ENCODE measurements at places on chromosomes 11 and 22.

GRCh38 chr11:119322921-119323531, 6.1 kb upstream of the MCAM start:
- no peak for DNase-seq

DNA sequence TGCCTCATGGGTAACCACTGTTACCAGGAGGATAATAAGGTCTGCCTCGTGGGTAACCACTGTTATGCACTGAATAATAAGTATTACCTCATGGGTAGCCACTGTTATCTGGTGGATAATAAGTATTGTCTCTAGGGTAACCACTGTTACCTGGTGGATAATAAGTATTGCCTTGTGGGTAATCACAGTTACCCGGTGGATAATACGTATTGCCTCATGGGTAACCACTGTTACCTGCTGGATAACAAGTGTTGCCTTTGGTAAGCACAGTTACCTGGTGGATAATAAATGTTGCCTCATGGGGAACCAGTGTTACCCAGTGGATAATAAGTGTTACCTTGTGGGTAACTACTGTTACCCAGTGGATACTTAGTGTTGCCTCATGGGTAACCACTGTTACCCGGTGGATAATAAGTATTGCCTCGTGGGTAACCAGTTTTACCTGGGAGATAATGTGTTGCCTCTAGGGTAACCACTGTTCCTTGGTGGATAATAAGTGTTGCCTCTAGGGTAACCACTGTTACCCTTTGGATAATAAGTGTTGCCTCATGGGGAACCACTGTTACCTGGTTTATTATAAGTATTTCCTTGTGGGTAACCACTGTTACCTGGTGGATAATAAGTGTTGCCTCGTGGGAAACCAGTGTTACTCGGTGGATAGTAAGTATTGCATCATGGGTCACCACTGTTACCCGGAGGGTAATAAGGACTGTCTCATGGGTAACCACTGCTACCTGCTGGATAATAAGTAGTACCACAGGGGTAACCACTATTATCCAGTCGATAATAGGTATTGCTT, 10.6 kb upstream of the NXPE4 start:
- no peak for DNase-seq

DNA sequence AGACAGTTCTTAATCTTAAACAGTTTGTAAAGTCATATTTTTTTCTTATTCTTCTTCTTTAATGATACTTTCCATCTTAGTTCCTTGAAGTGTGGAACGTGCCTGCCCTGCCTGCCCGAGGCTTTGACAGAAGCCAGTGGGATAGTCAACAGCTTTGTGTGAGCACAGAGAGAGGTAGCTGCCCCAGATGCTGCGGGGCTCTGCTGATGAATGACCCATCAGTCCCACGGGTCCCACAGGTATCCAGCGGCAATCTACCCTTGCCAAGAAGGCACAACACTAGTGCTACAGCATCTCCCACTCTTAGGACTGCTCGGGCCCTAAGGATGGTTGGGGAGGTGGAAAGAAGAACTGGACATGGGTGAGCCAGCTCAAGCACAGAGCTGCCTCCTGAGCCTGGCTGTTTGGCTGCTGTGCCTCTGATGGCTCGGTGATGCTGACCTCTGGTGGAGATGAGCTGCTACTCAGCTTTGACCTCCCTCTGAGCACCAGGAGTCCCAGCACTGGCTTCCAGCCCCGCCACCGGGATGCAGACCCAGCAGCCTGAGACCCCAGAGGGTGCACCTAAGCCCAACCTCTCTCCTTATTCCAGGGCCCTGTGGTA, 11.8 kb upstream of the APLNR start:
- no peak for DNase-seq

DNA sequence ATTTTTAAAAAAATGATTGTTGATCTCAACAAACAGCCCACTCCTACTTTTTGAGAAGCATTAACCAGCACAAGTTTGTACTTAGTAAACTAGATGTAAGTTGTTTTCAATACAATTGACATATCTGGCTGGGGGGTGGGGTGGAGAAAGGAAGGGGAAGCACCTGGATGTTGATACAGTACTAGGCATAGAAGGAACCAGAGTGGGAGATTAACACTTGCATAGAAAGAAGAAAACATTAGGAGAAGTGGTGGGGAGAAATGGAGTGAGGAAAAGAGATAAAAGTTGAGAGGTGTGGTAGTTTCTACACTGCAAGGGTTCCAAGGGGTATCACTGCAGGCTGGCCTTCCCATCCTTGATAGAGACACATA, 10.6 kb upstream of the GAB2 start:
- no peak for DNase-seq

DNA sequence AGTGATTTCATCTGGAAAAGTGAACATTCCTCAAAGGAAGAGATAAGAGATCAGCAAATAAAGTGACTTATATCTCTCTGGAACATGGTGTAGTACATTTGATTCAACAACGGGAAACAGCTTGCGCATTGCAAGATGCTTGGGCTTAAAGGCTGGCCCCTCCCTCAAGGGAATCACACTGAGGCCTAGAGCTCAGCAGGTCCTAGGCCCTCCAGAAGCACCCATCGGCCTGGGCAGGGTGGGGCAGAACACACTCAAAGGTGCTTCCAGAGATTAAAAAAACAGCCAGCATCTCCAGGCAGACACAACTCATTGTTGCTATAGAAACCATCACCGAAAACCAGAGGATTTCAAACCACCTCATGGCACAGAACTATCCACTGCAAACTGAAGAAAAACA, 69.0 kb upstream of the ARFGAP3 start:
- no peak for DNase-seq

- DNase-seq, result no peak
Observed at GRCh38 chr11:110738641-110739040, 26.4 kb upstream of the ARHGAP20 start.

All from stimulated activated CD4-positive, alpha-beta T cell treated with anti-CD3 and anti-CD28 coated beads, Interleukin-4, amount 100 ng/mL, for 4 hours (primary cell).